Activated CD4-positive, alpha-beta T cell treated with anti-CD3 and anti-CD28 coated beads, Interleukin-2, amount 50 U/mL, for 1 hour (primary cell): ENCODE measurements at places on chromosomes 16 and 17.

DNA sequence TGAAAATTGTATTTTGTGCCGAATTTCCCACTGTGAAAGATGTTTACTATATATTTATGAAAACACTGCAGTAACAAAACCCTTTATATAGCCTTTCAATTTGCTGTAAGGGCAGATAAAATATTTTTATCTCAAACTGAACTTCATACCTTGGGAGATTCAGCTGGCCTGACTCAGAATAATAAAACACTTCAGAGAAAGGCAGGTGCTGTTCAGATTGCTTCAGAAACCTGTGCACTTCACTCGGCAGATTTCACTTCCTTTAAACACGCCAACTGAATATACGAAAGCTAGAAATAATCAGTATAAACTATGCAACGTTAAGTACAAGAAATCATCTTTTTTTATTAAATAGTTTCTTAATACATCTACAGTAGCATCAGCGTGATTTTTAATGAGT lies 839.1 kb upstream of the RBFOX1 start:
- no peak for DNase-seq

- no peak for DNase-seq
Observed at GRCh38 chr17:48048384-48049126, 396 bp downstream of the NFE2L1 start.

GRCh38 chr16:8628981-8629725 lies 7.7 kb downstream of the METTL22 start:
- no peak for DNase-seq

DNA sequence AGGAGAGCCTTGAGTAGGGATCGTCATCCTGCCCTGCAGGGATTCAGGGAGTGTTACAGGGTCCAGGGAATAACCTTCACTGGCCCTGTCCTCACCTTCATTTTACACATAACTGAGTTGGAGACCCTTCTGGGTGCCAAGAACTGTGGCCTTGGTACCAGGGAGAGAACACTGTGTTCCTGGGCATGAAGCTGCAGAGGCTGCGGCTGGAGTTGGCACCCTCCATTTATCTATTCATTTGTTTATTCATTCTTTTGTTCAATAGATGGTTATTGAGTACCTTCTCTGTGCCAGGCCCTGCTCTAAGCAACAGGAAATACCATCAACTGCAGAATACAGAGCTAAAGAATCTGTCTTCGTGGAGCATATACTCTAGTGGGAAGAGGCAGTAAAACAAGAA lies 6.7 kb downstream of the ABCC3 start:
- no peak for DNase-seq

DNA sequence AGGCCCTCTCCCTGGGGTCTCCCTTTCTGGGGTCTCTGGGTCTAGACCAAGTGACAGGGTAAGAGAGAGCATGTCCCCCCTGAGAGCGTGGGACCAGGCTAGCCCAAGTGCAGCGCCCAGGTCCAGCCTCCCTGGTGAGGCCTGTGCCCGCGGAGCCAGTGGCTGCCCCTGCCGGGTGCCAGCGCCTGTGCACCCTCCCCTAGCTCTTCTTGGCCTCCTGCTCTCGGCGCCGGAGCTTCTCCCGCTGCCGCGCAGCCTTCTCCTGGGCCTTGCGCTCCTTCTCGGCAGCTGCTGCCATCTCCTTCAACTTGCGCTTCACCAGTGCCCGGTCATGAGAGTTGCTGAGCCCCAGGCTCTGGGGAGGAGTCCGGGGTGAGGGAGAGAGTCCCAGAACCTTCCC lies 17.3 kb downstream of the SAMD14 start:
- no peak for DNase-seq

DNA sequence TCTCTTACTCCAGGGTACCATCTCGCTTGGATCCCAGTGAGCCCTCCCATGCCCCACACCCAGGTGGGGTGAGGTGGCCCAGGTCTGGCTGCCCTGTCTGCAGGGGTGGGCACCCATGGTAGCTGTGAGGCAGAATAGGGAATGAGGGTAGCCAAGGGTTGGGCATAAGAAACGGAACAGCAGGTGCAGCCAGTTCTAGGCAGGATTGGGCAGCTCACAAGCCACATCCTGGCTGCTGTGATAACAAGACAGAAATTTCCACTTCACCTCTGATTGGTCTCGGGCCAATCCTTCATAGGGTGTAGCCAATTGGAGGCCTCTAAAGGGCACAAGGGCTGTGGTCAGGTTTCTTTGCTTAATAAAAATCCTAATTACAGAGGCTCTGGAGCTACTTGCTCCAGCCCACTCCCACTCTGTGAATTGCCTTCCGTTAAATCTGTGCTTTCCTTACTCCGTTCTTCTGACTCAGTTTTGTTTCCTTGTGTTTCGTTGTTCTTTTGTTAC lies 1.5 kb upstream of the ARHGDIG start:
- DNase-seq = peak; percentile 10

- DNase-seq = no peak
Observed at GRCh38 chr16:57824888-57825287, 22.6 kb upstream of the KIFC3 start.

DNA sequence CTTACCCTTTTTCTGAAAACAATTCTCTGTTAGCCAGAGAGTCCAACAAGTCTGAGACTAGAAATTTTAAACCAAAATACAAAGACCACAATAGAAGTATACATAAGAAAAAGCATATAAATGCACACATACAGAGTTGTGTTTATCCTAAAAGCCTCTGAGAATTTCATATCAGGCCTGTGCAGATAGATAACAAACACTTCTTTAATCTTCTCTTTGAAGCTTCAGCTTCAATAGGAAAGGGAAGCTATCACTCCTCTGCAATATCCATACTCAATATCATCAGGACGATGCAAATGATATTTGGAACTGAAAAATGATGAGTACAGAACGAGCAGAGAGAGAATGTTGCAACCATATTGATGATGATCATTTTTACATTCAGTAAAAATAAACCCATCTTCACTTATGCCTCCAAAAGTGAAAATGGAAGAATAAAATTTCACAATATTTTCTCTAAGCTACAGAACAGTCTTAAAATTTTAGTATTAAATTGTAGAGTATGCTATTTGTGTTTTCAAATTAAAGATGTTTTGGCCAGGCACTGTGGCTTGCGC lies 61.6 kb downstream of the SKAP1 start:
- DNase-seq = no peak

DNA sequence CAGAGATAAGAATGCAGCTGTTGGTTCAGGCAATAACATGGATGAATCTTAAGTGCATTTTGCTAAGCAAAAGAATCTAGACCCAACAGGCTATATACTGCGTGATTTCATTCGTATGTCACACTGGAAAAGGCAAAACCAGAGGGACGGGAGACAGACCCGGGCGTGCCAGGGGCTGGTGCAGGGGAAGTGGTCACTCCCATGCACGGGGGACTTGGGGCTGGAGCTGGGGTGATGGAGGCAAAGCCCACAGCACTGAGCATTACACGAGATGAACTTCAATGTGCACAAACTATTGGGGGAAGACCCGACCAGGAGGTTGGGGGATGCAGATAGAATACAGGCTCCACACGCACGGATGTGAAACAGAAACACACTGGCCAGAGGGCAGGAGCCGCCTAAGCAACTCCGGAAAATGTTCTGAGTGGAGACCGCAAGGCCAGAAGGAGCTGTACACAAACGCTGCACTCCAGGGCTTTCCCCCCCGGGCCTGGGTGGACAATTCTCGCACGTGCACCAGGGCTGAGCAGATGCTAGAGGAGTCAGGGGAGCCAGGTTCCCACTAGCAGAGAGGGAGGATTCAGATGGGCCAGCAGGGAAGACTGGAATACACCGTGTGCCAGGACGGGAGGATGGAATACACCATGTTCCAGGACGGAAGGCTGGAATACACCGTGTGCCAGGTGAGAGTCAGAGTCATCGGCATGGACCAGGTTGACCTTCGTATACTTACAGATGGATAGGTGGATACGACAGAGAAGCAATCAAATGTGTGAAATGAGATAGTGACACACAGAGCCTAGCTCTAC lies 11.3 kb downstream of the LMF1 start:
- DNase-seq = no peak

DNA sequence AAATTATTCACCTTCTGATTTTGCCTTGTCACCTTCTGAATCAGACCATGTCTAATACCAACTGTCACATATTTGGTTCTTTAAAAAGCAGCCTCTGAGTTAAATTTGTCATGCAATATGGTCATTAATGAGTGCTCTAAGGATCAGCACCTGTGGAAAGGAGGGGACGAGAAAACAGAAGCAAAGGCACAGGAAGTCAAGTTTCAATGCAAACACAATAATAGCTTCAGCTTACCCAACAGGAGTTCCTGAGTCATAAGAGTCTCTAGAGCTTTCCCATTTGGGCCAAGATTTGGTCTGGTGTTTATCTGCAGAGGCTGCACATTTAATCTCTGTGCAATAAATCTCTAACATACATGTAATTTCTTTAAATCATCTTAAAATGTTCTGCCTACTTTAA lies 889.8 kb downstream of the CDH8 start:
- no peak for DNase-seq

DNA sequence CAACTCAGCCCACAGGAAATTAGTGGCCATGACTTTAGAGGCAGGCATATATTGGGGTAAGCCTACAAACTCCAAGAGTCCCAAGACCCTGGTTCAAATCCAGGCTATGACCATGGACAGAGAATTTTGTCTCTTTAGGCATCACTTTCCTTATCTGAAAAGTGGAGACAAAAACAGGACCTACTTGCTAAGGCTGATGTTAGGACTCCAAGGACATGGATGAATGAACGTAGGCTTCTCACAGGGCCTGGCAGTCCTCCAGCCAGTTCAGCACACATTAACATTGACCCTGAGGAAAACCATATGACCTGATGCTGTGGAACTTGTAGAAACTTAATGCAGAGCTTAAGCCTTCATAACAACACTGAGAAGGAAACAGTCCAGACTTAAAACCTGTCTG lies 1.4 kb downstream of the FKBP10 start:
- DNase-seq = no peak

DNA sequence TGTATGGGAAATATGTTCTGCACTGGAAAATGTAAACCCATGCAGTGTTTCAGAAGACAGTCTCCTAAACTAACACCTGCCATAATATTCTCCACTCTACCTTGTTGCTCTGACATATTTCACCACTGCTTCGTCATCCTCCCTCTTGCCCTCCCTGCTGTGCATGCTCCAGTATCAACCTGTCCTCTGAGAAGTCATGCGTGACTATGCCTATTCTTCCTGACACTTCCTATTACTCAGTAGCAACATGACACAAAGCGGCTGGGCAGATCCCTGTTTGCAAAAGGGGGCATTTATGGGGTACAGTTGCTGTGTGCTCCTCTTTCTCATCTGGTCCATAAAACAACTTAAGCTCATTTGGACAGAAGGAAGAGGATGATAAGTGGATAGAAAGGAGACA lies 805.6 kb upstream of the EEF2KMT start:
- no peak for DNase-seq

GRCh38 chr17:61209525-61209924 lies 190.1 kb upstream of the TBX2 start:
- no peak for DNase-seq

DNA sequence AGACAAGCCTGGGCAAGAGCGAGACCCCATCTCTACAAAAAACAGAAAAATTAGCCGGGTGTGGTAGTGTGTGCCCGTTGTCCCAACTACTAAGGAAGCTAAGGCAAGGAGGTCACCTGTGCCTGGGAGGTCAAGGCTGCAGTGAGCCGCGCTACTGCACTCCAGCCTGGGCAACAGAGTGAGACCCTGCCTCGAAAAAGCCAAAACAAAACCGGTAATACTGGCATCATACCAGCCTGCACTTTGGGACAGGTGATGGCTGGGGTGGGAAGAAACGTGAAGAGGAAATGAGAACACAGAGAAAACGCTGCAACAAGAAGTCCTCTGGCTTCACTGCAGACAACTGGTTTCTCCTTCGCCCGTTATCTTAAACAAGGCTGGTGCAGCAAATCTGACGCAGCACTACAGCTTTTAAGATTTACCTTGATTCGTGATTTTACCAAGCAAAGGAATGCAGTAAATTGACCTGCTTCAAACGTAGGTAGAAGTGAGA lies 725 bp upstream of the CASC3 start:
- DNase-seq = no peak

DNA sequence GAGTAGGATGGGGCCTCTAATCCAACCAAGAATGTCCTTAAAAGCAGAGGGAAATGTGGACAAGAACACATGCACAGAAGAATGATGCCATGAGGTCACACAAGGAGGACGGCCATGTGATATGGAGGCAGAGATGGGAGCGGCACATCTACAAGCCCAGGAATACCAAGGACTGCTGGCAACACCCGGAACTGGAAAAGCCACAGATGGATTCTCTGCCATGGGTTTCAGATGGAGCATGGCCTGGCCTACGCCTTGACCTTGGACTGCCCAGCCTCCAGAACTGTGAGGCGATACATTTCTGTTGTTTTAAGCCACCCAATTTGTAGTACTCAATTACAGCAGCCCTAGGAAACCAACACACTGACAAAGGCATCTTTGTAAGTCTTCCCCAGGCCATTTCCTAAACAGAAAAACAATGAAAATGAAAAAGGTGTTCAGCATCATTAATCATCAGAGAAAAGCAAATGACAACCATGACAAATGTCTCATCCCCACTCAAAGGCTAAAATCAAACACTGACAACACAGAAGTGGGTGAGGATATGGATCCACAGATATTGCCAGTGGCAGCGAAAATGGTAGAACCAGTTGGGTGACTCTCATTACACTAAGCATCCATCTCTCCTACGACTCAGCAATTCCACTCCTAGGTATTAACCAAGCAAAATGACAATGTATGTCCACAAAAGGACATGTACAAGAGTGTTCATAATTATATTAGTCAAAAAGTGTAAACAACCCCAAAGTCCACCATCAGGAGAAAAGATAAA lies 76.9 kb upstream of the CNEP1R1 start:
- DNase-seq = no peak

DNA sequence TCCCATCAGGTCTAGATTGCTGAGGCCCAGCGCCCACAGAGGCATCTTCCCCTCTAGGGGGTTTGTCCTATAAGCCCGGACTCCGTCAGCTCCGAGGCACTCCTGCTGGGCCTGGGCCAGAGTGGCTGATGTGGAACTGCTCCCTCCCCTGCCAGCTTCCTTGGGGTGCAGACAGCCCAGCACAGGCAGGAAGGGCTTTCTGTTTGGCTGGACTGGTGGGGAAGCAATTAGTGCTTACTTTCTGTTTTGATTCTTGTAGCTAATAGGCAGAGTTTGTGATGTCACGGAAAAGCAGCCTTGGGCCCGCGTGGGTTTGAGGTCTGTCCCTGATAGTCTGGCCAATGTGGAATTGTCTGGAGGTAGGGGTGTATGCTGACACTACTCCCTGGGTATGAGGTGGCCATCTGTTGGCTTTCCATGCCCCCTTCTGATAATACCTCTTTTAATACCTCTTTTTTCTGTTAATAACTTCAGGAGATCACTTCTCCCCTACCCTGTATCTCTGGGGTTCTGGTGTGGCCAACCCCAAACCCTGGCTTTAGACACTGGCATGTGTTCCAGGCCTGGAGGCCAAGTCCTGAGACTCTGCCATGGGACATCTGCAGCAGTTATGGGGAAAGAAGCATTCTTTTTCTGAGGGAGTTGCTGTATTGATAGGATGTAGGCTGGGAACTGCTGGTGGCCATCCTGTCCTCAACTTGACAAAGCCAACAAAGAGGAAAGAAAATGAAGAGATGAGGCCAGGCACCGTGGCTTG lies 190.9 kb downstream of the RAB11FIP4 start:
- DNase-seq = no peak
